ENCODE measurements at places on chromosomes 7 and 10.

DNA sequence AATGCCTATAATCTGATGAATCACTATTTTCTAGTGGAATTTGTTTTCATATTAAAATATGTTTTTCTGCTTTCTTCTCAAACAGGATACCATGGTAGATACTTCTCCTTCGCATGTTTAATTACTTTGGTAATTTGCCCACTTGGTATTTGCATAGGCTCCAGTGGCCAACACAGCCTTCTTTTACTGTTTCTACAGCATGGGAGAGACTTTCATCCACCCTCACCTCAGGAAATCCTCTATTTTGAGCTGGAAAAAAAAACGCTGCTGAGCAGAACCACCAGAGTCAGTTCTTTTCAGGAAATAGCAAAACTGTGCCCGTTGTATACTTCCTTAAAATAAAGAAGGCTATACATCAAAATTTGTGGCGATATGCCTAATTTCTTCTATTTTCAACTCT, 213.3 kb downstream of the MDFIC start:
- no peak for DNase-seq

DNA sequence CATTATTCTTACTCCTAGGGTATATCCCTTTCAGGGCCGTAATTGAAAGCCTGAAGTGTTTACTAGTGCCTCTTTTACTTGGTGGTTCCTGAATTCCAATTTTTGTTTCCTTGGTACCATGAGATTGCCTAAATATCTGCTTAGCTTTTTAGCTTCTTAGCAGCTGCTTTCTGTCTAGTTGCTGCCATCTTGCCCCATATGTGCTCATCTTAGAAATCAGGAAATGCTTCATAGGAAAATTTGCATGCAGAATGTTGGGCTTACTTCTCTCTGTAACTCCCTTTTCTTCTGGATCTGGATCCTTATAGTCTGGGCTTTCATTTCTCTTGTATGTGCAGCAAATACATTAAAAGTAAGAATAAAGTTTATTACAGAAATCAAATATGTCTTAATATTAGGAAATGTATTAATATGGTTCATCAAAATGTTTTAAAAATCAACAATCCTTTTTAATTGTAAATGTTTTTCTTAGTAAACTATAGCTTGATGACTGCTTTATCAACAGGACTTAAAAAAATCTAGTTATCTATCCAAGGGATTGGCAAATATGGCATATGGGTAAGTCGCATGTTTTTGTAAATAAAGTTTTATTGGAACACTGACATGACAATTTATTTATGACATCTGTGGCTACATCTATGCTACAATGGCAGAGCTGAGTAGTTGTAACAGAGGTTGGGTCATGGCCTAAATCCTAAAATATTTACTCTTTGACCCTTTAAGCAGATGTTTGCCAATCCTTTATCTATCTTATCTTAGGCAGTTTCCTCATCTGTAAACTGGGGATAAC, 73.5 kb upstream of the CDK6 start:
- DNase-seq: no peak

GRCh38 chr7:90945104-90945787, 319.0 kb upstream of the FZD1 start:
- no peak for DNase-seq

- no peak for DNase-seq
These were observed 70.2 kb upstream of the ANK3 start for GRCh38 chr10:60459701-60460457.

GRCh38 chr10:3961082-3961481, 176.1 kb upstream of the KLF6 start:
- DNase-seq: peak; percentile 28

- no peak for DNase-seq
These were observed 41.5 kb downstream of the PYROXD2 start for GRCh38 chr10:98373260-98374040.

DNA sequence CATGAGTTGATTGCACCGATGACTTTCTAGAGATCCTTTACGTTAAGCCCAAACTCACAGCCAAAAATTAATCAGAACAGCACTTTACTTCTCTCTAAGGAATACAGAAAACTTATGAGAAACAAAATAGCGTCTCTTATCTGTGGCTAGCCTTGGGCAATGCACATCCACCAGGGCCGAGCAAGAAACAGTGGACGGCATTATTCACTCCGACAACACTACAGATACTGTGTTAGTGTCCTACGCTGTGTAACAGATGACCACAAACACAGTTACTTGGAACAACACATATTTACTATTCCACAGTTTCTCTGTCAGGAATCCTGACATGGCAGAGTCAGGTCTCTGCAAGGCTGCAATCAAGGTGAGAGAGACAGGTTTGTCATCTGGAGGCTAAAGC, 598.3 kb upstream of the ADARB2 start:
- DNase-seq: no peak

- DNase-seq: no peak
These were observed 236.6 kb downstream of the ELMO1 start for GRCh38 chr7:37212051-37212450.

DNA sequence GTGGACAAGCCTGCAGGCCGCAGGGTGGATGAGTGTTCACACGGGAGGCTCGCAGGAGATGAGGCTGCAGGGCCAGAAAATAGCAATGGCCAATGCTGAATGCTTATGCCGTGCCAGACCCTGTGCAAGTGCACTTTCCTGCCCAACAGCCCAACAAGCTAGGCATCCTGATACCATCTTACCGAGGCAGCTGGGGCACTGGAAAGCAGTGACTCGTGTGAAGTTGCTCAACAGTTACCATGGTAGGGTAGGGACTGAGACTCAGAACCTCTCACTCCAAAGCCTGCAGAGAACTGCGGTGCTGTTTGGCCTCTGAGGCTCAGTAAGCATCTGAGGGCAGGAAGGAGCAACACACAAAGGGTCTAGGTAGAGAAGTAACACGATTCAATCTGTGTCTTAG, 43.7 kb downstream of the JAZF1 start:
- DNase-seq: no peak

GRCh38 chr10:88253622-88254021, 329.5 kb downstream of the RNLS start:
- DNase-seq: no peak

DNA sequence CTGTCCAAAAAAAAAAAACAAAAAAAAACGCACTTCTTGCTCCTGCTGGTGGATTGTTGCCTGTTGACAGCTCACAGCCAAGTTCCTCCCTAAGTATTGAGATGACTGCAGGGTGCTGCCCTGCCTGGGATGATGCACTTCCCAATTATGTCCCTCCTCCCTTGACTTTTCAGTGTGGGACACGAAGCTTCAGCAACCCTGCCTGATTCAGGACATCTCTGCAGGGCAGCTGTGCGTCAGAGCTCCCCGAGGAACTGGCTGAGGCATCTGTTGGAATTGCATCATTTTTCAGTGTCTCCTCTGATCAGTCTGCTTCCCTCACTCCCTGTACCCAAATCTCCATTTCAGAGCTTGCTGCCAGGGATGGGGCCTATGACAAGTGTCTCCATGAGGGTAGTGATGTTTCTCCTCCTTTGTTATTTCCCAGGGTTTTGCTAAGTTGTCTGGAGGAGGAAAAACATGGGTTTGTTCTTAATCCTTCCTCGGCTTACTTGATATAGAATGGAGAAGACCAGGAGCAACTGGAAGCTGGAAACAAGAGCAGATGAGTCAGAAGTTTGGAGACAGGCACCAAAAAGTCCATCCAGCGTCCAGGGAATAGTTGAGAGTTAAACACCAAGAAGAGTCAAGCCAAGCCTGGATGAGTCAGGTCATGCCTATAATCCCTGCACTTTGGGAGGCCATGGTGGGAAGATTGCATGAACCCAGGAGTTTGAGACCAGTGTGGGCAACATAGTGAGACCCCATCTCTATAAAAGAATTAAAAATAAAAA, 355.1 kb downstream of the GALNT17 start:
- no peak for DNase-seq

- no peak for DNase-seq
These were observed 7.9 kb downstream of the CPED1 start for GRCh38 chr7:120996333-120996987.

- no peak for DNase-seq
These were observed 183.4 kb upstream of the VIPR2 start for GRCh38 chr7:159328096-159328495.

GRCh38 chr7:27921081-27921836, 181.3 kb downstream of the TAX1BP1 start:
- no peak for DNase-seq

DNA sequence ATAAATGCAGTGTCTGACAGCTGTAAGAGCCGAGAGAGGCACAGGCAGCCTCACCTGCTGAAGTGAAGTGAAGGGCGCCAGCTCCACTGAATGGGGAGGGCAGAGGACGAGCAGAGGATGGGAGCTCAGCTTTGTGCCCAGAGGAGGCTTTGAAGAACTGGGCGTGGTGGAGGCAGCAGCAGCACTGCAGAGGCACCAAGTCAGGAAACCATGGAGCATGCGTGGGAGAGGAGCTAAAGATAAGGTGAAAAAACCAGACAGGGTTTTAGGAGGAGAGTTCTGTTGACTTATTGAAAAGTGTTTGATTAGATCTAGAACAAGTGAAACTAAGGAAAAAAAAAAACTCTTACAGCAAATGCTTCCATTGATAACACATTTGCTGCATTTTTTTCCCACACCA, 216.4 kb downstream of the CXCL12 start:
- no peak for DNase-seq

- no peak for DNase-seq
These were observed 8.6 kb upstream of the GRID1 start for GRCh38 chr10:86375204-86375603.

- DNase-seq: no peak
These were observed 48.7 kb downstream of the SP8 start for GRCh38 chr7:20737840-20738448.

DNA sequence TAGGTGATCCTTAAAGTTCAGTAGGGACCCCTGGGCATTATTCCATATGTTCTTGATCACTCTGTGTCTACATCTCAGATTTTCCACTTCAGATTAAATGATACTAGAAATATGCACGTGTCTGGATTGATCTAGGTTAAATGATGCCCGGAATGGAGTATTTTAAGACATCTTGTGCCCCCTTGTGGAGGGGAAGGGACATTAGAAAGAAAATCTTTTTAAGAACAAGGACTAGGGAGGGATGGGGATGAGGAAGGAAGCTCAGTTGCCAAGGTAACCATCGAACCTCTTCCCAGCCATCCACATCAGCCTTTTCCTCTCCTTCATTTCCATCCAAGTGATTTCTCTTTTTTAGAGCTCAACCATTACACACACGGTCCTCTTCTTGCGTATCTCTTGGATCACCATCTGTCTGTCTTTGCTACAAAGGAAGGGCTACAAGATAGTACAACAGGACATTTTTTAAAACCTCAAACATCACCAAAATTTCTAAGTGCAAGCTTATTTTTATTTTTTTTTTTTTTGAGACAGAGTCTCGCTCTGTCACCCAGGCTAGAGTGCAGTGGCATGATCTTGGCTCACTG, 40.5 kb downstream of the PRSS2 start:
- DNase-seq: no peak

DNA sequence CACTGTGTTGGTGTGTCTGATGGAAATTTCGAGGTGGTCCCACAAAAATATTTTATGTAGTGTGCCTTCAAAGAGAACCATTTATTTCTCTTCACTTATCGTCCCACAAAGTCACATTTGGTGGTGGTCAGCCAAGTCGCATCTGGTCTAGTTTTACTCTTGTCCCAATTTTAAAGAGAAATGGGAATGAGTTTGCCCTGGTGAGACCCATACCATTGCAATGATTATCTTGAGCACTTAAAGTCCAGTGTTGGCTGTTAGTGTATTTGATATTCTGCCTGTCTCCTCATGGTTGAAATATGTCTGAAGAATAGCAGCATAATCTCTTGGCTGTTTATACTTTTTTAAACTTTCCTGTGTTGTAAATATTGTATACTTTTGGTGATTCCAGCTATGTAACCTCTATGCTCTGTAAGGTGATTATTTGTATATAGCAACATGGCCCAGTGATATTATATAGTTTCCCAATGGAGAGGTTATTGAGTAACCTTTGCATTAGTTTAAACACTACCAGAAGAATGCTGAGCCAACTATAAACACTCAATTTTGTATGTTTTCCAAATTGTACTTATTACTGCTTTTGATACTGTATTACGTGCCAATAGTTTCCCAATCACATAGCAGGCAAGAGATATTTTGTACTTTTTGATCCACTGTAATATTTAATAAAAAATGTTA, 172.2 kb downstream of the RTKN2 start:
- DNase-seq: no peak

DNA sequence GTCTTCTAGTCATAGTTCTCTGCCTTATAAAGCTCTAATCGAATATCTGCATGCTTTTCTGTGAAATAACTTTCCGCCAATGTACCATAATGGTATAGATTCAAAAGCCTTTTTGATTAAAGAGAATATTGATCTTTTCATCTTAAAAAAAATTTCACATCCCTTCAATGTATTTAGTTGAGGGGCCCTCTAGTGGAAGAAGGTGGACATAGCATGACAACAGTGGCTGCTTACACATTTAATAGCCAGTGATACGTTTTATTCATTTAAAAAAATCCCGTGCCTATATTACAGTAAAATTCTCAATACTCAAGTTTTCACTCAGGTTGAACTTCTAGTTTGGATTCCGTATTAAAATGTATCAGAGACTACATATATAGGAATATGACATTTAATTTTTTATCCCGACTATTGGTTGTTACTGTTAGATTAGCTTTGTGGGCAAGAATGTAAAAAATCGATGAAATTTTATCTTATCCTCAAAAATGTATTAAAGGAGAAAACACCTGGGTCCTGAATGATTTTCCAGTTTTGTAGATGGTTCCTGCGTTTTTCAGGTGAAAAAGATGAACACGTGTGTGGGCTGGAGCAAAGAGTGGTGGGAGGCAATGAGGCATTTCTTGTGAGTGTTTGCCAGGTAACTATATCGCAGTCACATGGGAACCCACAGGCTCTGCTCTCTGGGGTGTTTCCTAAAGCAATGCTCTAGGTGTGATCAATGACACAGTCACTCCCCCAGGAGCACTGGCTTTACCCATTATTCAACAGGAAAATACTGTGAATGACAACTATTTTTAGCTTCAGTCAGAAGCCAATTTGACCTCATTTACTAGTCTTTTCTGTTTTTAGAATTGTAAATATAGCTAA, 24.1 kb upstream of the PNLIP start:
- DNase-seq: no peak

DNA sequence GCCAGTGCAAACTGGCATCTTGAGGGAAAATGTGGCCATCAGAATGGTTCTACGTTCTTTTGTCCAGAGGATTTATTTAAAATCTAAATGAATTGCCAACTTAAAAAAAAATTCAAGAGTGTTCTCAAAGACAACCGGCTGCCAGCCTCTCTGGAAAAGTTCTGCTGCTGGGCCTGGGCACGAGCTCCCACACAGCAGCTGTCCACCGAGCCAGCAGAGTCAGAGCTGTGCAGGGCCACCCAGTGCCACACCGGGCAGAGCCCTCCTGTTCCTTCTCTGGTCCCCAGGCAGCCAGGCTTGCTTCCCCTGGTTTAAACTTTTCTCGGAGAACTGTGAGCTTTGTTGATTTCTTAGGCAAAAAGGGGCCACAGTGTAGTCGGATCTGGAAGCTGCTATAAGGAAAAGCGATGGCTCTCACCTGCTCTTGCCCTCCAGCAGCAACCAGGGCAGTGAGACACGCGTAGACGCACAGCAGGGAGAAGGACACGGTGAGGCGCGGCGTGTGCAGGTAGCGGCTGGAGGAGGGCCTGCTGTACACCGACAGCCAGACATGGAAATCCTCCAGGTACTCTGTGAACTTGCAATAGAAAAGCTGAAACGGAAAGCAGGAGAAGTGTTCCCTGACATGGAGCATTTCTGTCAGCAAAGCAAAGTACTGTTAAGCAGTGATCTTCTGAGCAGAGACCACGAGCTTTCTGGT, 111.6 kb downstream of the PKD1L1 start:
- DNase-seq: no peak

GRCh38 chr7:136143271-136143670, 166.1 kb upstream of the MTPN start:
- no peak for DNase-seq

GRCh38 chr10:61091531-61091930, 147.5 kb upstream of the RHOBTB1 start:
- DNase-seq: no peak

GRCh38 chr10:11396311-11396955, 215.0 kb downstream of the USP6NL start:
- DNase-seq: no peak
